Stimulated activated CD8-positive, alpha-beta memory T cell treated with anti-CD3 and anti-CD28 coated beads, Interleukin-2, amount 100 ng/mL, for 1 hour (primary cell): ENCODE measurements at places on chromosomes 2 and 18.

- DNase-seq: no peak
Measured at GRCh38 chr18:50377061-50377798, 2.4 kb downstream of the SKA1 start.

DNA sequence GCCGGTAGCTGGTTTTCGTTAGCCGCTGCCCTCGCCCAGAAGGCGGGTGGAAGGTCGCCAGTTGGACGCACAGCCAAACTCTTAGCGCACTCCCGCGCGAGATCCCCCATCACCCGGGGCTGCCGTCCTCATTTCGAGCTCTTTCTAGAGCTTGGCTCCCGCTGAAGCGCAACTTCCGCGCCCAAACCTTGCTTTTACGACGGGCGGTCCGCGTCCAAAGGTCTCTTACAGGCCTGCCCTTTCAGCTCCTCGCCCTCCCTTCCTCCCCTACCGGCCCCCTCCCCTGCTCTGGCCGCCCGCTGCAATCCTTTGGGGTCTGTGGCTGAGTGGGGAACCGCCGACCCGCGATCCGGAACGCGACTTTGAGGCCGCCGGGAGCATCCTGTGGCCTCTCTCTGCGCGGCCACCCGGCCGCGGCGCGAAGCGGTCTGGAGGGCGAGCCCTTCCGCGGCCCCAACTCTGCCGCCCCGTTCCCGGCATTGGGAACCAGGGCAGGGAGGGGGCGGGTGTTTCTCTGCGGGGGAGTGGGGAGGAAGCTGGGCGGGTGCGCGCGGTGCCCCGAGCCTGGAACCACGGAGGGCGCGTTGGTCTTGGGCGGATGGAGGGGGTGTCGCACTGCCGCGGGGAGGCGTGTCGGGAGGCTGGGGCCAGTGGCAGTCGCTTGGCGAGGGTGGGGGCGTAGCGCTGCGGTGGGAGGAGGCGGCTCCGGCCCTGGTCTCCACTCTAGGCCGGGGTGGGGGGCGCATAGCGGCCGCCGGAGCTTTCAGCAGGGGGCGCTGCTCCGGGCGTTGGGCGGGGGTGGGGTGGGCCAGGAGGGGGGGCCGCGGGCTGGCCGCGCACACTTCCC, at the start of gene GDF7:
Gene GDF7 (plus strand): TSS at position 841 of the 847 bp plus-strand sequence. CDS start 96 bp downstream, outside the sequence.
- no peak for DNase-seq

- no peak for DNase-seq
Measured at GRCh38 chr2:34602262-34602661, 1003.2 kb upstream of the FAM98A start.

DNA sequence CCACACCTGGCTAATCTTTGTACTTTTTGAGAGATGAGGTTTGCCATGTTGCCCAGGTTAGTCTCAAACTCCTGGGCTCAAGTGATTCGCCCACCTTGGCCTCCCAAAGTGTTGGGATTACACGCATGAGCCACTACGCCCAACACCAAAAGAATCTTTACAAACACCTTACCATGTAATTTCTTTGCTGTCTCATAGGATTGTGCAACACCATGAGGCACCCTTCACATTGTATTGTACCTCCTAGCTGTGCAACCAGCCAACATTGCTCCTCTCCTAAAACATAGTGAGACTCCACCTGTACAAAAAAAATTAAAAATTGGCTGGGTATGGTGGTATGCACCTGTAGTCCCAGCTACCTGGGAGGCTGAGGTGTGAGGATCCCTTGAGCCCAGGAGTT, 3.1 kb upstream of the MFSD6 start:
- DNase-seq: no peak

DNA sequence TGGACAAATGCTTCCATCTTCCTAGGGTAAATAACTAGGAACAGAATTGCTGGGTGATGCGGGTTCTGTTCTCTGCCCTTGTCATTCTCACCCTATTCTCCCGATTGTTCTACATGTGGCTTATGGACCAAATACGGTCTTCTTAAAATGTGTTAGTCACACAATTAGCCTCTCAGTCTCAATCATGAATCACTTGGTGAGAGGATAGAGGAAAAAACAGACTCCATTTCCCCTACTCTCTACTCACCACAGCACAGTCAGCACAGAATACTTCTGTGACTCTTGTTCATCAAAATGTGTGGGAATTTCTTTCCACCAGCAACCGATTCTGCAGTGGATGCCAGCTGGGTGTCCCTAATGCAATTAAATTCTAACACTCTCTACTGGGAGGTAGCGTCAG, 125.2 kb downstream of the SH3BP4 start:
- DNase-seq: no peak

DNA sequence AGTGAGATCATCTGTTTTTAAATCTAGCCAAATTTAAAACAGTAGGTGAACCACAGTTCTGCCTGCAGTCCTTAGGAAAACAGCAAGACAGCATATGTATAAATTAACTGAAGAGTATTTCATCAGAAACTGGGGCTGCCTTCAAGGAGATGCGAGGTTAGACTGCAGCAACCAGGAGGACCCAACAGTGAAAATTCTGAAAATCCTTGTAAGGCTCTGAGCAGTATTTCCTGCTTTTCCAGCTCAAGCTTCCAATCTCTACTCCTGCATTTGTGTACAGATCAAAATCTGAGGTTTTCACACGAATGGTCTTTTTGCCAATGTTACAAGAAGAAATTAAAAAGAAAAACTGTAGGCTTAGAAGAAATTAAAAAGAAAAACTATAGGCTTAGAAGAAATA, 43.7 kb downstream of the CERKL start:
- DNase-seq: no peak

DNA sequence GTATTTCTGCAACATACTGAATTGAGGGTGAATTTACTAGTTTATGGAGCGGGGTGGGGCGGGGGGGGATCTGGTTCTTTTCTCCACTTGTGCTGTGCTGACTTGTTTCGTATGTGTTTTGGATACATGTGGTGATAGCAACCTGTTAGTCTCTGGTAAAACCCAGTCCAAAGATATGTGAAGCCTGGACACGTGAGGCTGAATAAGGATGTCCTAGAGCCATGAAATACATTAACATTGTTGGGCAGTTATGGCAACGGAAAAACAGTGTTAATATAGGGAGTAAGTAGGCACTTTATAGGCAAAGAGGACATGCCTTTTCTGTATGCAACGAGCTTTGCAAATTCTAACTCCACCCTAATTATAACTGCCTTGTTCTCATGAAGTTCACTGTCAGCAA, 42.1 kb upstream of the NEMP2 start:
- no peak for DNase-seq

DNA sequence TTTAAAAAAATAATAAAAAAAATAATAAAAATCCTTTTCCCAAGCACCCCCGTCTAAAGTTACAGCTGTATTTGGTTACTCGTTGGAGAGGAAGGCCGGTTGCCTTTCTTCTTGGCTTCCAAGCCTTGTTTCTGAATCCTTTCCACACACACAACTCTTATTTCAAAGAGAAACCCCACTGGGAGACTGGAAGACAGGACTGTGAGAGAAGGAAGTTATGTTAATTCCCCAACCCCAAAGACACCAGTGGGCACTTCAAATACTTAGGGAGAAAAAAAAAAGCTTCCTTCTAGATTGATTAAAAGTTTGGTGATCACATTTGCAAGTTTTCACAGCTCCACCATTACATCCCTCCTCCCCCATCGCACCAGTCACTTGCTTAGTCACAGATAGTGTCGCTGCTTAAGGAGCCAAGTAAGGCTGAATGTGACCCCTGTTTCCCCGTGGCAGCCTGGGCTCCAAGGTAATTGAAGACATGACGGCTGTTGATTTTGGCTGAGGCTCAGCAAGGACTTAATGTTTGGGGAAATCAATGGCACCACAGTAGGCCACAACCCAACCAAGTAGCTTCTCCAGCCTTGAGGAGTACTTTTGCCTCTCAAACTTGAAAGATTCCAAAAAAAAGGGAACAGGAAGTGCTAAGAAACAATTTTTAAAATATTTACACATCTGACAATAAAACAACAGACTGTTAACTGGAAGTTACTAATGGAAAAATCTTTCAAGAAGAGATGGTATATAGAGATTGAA, 40.8 kb upstream of the FRZB start:
- DNase-seq: no peak

GRCh38 chr2:200365209-200365608, 58.7 kb downstream of the SPATS2L start:
- no peak for DNase-seq

- no peak for DNase-seq
Measured at GRCh38 chr18:30248056-30248455, 794.5 kb downstream of the DSC3 start.

- no peak for DNase-seq
Measured at GRCh38 chr2:49111456-49111855, 42.9 kb downstream of the FSHR start.

GRCh38 chr18:9914584-9915290, 921 bp downstream of the VAPA start:
- DNase-seq: peak; percentile 61

DNA sequence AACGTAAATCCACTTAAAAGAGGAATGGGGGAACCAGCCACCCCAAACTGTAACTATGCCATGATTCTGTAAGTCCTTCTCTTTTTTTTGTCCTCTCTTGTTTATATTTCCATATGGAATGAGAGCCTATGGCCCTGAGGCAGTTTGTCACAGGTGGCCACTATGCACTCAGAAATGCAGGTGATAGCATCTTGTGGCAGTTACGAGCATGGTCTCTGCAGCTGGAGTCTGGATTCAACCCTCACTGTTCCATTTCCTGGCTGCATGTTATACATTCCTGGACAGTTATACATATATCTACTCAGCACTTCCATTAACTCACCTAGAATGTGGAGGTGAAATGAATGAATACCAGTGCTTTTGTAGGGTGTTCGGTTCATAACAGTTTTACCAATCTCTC, 291.5 kb upstream of the FANCL start:
- no peak for DNase-seq

GRCh38 chr2:64330281-64331113, 123.5 kb upstream of the LGALSL start:
- peak; percentile 67 for DNase-seq
